Activated T-helper 9 cell treated with anti-CD3 and anti-CD28 coated beads, Interleukin-2, amount 50 U/mL, for 16 hours (primary cell): ENCODE measurements at places on chromosomes 16 and 17.

DNA sequence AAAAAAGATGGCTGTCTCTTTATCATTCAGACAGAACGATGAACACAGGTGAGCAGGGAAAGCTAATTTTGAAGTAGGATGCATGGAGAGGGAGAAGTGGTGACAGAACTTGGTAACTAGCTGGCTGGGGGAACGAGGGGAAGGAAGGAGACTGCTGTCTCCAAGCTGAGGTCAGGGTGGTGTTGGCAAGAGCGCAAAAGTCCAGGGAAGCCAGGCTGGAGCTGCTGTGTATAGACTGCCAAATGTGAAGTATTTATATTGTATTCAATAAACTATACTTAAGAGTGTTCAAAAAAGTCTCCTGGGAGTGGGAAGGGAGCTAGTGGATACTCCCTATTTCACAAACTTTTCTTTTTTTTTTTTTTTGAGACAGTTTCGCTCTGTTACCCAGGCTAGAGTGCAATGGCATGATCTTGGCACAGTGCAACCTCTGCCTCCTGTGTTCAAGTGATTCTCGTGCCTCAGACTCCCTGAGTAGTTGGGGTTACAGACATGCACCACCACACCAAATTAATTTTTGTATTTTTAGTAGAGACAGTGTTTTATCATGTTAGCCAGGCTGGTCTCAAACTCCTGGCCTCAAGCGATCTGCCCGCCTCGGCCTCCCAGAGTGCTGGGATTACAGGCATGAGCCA, 8.2 kb downstream of the TMEM106A start:
- no peak for DNase-seq

- DNase-seq: no peak
These were observed 3.7 kb downstream of the VEZF1 start for GRCh38 chr17:57984261-57984890.

- no peak for DNase-seq
These were observed 86.0 kb upstream of the TNRC6A start for GRCh38 chr16:24643489-24643888.

- DNase-seq: peak; percentile 69
These were observed 2.9 kb downstream of the GNAO1 start for GRCh38 chr16:56193951-56194726.

GRCh38 chr16:85512808-85513115, 100.4 kb upstream of the GSE1 start:
- DNase-seq: no peak

- DNase-seq: no peak
These were observed 66.6 kb downstream of the SIAH1 start for GRCh38 chr16:48318630-48319029.

DNA sequence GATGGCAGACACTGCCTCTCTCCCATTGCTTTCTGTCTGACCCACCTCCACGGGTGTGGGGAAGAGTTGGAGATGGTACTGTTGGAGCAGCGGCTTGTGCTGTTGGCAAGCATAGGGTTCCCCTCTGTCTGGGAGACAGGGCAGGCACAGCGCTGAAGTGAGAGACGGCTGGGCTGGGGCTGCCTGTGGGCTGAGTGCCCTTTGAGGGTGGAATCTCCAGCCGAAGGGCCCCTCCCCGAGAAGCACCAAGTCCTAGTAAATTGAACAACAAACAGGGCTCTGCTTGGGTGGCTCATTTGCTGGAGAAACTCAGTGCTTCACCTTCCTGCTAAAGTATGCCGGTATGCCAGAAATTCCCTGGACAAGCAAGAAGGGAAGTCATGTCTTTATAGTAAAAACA, 79.7 kb downstream of the KSR1 start:
- no peak for DNase-seq

DNA sequence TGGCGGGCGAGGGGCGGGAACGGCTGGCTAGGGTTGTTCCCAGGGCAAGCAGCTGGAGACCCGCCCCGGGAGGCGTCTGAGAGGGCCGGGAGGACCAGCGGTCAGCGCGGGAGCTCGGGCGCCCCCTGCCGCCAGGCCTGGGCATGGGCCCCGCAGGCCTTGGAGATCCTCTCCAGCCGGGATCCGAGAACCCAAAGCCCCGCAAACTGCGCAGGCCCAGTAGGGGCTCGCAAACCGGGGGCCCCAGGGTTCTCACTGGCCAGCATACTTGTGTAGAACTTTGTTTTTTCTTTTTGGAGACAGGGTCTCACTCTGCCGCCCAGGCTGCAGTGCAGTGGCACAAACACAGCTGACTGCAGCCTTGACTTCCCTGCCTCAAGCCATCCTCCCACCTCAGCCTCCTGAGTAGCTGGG, 20.8 kb upstream of the ZNF423 start:
- DNase-seq: peak; percentile 8

DNA sequence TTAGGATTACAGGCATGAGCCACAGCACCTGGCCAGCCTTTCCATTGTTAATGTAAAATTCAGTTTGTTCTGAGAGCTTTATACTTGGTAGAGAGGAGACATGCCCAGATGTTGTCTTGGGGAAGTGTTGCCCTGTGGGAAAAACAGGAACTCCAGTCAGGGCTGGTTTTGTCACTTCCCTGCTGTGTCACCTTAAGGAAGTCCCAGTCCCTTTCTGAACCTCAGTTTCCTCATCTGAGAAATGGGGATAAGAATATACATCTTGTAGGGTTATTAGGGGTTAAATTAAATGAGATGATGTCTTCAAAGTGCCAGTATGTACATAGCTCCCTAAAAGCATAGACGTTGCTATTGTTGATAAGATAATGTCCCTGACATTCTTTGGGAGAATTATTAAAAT, 25.3 kb downstream of the CLEC16A start:
- no peak for DNase-seq

GRCh38 chr17:48724251-48725003, 1.4 kb downstream of the PRAC2 start:
- peak; percentile 52 for DNase-seq

DNA sequence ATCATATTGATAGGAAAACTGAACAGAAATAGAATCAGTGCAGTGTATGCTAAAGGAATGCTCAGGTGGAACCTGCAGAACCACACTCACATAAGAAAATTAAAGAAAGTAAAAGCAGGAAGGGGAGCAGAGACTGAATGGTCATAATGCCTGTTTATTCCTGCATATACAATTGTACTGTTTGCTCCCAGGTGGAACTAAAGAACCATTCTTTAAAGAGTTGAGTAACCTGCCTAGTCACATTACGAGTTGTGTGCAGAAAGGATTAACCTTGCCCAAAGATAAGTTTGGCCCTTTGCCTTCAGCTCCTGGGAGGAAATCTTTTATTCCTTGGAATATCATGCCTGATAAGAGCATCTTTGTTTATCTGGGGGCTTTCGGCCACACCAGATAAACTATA, 434.7 kb downstream of the KIF2B start:
- DNase-seq: no peak

- DNase-seq: peak; percentile 83
These were observed at the start of gene PSME3 for GRCh38 chr17:42832934-42833766. TSS of gene PSME3 (plus strand) at chr17:42833397. CDS start at chr17:42833632, 235 bp downstream.

- DNase-seq: no peak
These were observed 113.8 kb upstream of the SMURF2 start for GRCh38 chr17:64775701-64776570.

GRCh38 chr17:32323046-32323445, 18.9 kb downstream of the C17orf75 start:
- no peak for DNase-seq

DNA sequence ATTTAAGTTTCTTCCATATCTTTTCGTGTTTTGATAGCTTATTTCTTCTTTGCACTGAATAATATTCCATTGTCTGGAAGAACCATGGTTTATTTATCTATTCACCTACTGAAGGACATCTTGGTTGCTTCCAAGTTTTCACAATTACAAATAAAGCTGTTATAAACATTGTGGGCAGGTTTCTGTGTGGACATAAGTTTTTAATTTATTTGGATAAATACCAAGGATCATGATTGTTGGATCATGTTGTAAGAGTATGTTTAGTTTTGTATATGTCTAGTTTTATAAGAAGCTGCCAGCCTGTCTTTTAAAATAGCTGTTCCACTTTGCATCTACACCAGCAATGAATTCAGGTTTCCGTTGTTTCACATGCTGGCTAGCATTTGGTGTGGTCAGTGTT, 339.4 kb downstream of the CDH11 start:
- no peak for DNase-seq

GRCh38 chr17:51611585-51611984, 351.2 kb downstream of the UTP18 start:
- no peak for DNase-seq
